ENCODE measurements at places on chromosomes 12 and 14.

DNA sequence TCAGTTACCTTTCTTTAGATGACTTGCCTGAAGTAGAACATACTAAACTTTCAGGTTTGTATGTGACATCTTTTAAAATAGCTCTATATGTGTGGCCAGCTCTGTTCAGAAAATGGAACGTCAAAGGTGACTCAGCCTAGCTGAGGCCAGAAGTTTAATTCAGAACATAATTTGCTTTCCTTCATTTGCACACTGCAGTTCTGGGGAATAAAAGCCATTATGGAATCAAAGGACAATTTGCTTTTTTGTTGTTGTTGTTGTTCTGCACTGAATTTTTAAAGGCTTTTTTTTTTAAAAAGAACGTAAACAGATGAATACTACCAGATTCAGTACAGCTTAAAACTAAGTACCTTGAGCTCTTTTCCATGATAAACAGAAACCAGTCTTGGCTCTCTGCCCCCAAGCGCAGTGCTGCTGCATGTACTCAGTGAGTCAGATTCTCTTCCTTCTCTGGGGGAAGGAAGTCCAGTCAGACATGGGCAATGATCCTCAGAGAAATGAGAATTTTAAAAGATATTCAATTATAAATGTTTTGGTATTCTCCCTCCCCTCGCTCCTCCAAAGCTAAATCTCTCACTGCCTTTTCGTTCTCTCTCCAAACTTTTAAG, 644.2 kb downstream of the NOVA1 start:
- DNase-seq, result no peak

DNA sequence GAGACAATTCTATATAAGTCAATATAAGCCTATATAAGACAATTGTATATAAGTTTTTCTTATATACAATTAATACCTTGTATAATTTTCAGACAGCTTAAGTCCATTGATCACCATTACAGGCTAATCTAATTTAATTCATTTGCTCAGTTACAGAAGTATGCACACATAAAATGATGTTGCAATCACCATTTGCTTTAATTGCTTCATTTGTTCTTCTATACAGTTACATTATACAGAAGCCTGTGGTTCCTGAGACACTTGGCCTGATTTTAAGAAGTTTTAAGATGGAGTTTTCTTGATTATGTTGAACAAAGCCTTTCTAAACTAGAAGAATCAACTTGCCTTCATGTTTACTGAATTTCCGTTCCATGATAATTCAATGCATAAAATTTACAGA, 314.6 kb upstream of the PDE3A start:
- no peak for DNase-seq

DNA sequence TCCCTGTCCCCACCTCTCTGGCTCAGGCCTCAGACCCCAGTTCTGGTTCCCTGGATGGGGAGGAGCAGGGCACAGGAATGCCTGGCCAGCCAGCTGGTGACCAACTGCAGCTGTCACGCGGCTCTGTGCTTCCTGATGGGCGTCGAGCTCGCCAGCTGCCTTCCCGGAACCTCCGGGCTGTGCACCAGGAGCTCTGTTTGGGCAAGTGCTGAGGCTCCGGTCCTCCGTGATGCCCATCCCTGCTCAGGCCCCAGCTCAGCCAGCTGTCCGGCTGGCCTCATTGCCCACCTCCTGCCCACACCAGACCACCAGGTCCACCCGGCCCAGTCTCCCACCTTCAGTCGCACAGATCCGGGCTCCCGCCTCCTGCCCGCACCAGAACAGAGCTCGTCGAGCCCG, 4.8 kb downstream of the IFFO1 start:
- DNase-seq, result no peak

DNA sequence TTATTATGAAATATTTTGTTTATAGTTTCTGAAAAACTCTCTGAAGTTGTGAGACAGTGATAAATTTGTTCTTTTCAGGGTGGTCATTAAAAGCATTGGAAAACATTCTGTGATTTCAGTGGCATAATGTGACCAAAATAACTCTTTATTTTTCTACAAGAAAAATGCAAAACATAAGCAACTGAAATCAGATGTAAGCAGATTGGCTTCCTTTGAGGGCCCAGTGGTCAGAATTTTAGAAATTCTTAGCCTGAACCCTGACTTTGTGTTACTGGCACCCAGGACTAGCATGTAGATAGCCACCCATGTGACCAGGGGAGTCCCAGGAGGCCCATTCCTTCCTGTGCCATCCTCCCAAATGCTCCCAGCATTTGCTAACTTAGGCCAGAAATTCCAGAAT, 145.6 kb upstream of the SLC38A2 start:
- DNase-seq, result no peak

GRCh38 chr14:77378701-77379100, 1.5 kb downstream of the SAMD15 start:
- no peak for DNase-seq

- DNase-seq, result no peak
Observed at GRCh38 chr14:36477266-36477665, 42.8 kb downstream of the NKX2-1 start.

DNA sequence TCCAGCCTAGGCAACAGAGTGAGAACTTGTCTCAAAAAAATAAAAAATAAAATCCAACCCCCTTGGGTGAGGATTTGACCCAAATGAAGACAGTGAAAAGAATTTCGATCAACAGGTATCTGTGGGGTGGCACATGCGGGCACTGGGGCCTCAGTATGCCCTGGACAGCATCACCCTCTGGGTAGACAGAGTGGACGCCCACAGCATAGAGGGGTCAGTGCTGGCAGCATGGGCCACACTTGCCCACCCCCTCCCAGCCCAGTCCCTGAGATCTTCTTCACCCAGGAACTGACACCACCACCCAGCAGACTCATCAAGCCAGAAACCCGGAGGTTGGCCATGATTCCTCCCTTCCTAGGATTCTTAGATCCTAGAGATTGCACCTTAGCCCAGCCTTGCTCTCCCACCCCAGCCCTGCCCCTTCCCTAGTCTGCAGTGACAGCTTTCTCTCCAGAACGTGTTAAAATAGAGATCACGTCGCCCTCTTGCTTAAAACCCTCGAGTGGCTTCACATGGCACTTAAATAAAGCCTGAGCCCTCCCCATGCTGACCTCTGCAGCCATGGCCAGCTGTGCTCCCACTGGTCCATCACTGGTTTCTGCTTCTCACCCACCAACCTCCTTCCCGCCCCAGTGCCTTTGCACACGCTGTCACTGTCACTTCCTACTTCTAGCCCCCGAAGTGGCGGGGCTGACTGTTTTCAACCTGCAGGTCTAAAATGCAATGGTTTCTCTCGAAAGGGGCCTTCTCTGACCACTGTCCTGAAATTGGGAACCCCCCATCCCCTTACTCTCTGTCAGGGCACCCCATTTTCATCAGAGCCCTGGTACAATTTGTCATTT, 26.2 kb upstream of the DYNC1H1 start:
- no peak for DNase-seq

DNA sequence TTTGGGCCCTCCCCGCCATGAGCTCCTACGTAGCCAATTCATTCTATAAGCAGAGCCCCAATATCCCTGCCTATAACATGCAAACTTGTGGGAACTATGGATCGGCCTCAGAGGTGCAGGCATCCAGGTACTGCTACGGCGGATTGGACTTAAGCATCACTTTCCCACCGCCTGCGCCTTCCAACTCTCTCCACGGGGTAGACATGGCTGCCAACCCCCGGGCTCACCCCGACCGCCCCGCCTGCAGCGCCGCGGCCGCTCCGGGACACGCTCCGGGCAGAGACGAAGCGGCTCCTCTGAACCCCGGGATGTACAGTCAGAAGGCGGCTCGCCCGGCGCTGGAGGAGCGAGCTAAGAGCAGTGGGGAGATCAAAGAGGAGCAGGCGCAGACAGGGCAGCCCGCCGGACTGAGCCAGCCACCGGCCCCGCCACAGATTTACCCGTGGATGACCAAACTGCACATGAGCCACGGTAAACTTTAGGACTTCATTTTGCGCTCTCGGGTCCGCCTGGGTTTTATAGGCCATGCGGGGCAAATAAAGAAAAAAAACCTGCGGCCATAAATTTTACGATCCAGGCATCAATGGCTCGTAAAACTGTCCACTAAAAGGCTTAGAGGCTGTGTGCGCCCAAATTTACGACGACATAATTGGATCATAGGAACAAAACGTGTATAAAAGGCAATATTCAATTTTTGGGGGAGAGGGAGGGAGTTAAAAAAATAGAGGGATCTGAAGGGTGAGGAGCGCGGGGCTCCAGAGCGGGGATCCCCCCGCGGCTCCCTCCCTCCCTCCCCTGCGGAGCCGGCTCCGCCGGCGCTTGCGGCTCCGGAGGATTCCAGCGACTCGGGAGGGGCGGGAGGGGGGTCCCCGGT, 493 bp downstream of the HOXC5 start:
- peak; percentile 65 for DNase-seq

DNA sequence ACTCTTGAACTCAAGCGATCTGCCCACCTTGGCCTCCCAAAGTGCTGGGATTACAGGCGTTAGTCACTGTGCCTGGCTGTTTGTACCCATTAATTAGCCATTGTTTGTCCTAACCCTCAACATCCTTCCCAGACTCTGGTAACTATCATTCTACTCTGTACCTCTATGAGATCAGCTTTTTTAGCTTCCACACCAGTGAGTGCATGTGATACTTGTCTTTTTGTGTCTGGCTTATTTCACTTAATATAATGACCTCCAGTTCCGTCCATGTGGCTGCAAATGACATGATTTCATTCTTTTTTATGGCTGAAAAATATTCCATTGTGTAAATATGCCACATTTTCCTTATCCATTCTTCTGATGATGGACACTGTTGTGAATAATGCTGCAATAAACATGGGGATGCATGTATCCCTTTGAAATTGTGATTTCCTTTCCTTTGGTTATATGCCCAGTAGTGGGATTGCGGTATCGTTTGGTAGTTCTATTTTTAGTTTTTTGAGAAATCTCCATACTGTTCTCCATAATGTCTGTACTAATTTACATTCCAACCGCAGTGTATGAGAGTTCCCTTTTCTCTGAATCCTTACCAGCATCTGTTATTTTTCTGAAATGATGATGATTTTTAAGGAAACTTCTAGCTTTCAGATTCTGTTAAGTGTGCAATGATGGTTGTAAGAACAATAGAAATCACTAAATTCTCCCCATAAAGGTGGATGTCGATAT, 6.7 kb upstream of the PPP4R3A start:
- DNase-seq, result no peak

DNA sequence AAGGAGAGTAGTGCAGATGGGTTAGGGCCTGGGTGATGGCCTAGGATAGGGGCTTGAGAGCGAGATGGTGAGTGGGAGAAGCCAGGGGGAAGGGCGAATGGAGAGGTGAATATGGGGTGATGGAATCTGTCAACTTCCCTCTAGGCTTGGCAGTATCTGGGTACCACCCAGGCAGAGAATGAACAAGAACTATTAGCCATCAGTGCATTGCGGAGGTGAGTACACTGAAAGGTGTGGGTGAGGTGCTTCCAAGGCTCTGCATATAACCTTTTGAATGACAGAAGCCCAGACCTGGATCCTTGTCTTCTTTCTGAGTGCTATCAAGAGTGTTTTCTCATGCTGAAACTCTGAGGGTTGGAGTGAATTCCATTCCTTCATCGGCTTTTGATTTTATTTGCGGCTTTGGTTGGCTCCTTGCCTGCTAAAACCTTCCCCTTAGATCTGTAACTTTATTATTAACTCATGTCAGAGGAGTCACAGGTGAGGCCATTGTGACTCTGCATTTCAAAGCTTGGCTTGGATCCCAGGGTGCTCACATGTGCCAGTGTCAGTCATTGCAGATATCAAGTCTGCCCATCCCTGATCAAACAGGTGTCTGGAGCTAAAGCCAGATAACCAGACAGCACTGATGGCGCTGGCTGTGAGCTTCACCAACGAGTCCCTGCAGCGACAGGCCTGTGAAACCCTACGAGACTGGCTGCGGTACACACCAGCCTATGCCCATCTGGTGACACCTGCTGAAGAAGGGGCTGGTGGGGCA, 18.6 kb downstream of the PEX5 start:
- DNase-seq, result no peak

DNA sequence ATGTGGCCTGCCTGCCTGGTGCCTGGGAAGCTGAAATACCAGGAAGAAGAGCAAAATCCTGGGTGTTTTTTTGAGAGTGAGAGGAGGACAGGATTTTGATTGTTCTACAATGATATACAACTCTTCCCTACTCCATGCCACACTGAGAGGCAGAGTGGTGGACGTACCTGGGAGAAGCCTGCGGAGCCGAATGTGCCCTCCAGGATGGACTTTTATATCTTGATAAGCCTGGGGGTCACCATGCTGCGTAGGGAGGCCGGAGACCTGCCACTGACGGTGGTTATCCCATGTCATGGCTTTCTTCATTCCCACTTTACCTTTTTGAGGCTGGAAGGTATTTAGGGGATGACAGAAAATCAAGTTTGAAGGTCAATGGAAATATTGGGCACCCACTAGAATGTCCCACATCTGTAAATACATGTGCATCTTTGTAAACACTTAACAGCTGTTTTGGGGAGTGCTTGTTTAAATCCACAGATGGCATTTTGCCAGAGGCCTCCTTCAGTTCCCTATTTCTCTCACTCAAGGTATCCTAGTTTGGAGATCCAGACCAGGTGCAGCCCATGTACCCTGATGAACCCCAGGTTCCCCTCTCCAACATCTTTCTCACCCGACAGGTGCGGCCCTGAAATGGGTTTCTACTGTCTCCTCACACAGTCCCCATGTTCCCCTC, 1.1 kb upstream of the GLT1D1 start:
- no peak for DNase-seq

DNA sequence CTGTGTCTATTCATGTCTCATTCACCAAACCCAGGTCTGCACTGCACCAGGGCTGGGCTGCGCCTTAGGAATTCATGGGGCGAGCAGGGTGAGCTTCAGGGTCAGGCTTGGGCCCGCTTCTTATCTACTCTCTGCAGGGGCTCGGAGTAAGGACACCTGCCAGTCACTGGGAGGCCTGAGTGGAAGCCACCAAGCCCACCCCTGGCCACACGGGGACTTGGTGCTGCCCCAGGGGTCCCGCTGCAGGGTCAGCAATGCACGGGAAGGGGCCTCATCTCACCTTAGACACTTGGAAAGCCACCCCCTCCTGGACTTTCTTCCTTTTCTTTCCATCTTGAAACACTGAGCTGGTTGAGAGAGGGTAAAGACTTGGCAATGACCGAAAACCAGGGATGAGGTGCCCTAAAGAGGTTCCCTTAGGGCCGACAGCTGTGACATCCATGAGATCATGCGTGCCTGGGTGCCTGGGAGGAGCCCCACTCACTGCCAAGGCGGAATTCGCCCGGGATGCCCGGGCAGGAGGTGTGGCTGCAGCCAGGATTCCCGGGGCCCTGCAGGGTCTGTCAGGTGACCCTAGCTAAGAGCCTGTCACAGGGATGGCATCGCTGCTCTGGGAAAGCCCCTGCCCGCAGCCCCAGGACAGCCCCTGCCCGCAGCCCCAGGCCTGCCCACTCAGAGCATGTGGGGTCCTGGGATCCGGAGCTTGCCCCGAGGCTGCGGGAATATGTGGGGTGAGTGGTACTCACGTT, 45.5 kb upstream of the EML1 start:
- DNase-seq, result no peak

All from ACHN (cell line).